MG63 (cell line): ENCODE measurements at places on chromosomes 13 and 19.

DNA sequence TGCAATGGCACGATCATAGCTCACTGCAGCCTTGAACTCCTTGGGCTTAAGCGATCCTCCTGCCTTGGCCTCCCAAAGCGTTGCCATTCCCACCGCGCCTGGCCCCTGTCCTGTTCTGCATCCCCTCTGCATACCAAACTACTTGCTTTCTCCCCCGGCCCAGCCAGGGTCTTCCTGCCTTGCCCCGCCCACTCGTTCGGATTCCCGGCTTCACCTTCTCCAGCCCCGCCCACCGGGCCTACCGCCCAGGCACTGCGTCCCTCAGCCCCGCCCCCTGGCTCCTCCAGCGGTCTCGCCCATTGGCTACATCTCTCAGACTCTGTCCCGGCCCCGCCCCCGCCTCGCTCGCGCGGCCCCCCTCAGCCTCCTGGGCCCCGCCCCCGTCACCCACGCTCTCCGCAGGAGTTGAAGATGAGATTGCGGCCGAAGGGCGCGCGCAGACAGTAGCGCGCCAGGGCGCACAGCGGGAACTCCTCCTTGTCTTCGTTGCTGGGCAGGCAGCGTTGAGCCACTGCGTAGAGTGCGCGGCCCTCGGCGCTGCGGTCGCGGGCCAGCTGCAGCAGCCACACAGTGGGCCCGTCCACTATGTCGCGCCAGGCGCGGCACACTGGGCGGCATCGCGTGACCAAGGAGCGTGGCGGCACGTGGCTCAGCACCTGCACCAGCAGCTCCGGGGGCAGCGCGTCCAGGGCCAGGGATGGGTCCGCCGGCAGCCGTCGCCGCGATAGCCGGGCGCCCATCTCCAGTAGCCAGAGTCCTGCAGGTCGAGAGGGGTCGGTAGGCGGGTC lies 19.0 kb downstream of the MRPS12 start:
- DNase-seq = no peak

DNA sequence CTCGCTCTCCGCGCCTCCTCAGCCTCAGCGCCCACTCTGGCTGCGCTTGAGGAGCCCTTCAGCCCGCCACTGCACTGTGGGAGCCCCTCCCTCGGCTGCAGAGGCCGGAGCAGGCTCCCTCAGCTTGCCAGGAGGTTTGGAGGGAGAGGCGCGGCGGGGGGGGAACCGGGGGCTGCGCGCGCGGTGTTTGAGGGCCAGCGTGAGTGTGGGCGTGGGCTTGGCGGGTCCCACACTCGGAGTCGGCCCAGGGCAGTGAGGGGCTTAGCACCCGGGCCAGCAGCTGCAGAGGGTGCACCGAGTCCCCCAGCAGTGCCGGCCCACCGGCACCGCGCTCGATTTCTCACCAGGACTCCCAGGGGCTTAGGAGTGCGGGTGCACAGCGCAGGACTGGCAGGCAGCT lies 1220.9 kb downstream of the PCDH9 start:
- no peak for DNase-seq

GRCh38 chr13:21065686-21066085 lies 4.3 kb upstream of the LATS2 start:
- DNase-seq = no peak

DNA sequence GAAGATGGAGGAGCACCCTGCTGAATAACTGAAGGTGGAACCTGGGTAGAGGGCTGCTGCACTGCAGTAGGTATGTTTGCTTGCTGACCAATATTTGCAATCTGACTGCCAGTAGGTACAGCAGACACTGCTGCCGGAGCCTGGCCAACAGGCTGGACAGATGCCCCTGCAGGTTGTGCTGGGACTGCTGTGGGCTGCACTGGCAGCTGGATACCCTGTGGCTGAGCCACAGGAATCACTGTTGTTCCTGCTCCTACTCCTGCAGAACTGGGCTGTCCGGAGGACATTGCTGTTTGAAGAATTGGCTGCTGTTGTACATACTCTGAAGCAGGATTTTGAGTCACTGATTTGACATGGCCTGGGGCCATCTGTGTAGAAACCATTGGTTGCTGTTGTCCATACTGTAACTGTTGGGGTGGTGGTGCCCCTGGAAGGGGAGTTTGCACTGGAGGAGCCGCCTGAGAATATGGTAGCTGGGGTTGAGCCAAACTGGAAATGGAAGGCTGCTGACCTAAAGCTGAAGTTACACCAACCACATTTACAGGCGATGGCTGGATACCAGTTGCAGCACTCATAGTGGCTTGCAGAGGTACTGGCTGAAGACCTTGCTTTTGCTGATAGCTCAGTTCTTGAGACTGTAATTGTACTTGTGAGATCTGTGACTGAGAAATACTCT lies 2.2 kb downstream of the TSC22D1 start:
- DNase-seq = peak; percentile 75

DNA sequence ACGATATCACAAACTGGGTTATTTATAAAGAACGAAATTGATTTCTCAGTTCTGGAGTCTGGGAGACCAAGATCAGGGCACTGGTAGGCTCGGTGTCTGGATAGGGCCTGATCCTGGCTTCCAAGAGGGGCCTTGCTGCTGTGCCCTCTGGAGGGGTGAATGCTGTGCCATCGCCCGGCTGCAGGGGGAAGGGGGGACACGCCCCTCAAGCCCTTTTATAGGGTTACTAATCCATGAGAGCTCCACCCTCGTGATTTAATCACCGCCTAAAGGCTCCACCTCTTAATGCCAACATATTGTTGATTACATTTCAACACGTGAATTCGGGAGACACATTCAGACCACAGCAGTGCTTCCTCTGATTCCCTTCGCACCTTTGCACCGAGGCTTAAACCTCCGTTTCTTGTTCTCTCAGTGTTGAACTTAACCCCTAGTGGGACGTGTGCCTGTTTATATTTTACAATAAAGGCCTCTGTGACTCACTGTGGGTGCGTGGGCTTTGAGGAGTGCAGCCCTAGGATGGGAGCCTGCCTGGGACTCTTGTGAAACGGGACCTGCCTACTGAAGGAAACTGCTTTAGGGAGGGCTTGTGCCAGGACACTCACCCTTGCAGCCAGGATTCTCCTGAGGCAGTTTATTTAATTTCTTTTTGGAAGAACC lies 52.4 kb upstream of the SPATA13 start:
- peak; percentile 22 for DNase-seq

DNA sequence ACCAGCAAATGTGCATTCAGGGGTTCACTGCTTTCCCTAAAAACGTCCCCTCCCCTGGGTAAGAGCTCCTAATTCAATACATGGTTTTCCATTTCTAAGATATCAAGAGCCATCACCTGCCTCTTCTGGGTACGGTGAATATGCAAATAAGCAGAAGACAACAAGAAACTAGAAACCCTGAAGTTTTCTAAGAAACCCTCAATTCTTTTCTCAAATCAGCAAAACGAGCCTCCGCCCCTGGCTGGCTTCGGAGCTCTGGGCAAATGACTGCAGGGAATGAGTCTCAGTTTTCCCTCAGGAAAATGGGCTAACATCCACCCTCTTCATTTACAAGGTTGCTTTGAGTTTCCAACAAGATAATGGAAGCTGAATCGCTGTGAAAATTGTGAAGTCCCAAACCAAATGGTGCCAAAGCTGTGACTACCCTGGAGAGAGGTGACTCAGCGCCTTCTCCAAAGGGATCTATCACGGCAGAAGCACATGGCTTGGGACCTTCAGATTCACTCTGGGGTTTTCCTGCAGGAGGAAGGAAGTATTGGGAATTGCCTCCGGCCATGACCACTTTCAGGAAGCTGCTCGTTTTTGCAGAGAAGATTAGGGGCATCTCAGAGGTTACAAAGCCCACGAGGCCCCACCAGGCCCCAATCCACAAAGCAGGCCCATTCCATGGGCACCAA lies 26.6 kb downstream of the KLF2 start:
- peak; percentile 52 for DNase-seq

GRCh38 chr13:84651288-84651687 lies 769.0 kb upstream of the SLITRK1 start:
- DNase-seq = no peak

DNA sequence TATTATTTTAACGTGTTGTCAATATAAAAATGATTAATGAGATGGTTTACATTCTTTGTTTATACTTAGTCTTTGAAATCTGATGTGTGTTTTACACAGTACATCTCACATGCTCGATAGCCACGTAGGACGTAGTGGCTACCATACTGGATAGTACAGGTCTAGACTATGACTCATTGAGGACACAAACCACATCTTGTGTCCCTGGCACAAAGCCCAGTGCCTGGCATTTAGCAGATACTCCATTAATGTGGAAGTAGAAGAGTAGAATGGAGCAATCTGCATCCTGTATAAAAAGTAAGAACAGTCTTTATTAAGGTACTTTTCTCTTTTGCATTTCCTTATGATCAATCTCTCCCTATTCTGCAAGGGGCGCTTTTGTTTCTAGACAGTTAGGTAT lies 49.0 kb upstream of the FRY start:
- peak; percentile 47 for DNase-seq

DNA sequence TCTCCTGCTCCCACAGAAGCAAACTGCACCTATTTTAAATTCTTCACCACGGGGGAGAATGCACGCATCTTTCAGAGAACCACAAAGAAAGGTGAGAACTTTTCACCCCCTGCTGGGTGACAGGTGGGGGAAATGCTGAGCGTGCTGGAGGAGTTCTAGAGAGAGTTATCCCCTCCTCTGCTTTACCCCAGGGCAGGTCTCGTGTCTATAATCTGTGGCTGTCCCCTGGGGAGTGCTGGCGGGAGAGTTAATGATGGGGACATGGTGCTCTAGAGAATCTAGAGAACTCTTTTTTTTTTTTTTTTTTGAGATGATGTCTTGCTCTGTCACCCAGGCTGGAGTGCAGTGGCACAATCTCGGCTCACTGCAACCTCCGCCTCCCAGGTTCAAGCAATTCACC lies 6.8 kb downstream of the CACNG6 start:
- no peak for DNase-seq

DNA sequence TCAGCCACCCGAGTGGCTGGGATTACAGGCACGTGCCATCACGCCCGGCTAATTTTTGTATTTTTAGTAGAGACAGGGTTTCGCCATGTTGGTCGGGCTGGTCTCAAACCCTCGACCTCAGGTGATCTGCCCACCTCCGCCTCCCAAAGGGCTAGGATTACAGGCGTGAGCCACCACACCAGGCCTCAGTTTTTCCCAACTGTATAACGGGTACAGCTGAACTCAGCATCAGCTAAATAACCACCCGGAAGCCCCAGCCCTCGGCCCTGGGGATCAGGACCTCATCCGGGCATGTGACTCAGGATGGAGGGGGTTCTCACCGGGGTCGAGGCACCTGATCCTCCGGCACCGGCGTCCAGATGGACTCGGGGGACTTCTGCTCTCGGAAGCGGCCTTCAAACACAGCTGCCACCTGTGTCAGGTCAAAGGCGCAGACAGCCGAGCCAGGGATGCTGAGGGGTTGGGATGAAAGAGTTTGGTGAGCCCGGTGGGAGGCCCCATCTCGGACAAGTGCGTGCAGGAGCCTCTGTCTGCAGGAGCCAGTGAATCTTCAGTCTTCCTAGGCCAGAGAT lies 8.9 kb downstream of the SEMA6B start:
- DNase-seq = no peak

DNA sequence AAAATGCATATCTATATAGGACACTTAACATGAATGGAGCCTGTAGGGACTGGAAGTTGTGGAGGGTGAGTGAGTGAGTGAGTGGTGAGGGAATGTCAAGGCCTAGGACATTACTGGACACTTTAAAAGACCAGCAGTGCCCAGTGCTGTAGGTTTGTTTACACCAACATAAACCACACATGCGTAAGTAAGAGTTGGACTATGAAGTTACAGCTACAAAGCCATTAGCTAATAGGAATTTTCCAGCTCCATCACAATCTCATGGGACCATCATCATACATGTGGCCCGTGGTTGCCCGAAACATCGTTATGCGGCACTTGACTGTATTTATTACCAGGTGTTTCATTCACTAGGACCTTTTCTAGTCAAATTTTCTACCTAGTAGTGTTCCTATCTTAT lies 49.2 kb downstream of the LATS2 start:
- no peak for DNase-seq

- no peak for DNase-seq
Measured at GRCh38 chr19:1151037-1151724, 22.9 kb downstream of the SBNO2 start.

DNA sequence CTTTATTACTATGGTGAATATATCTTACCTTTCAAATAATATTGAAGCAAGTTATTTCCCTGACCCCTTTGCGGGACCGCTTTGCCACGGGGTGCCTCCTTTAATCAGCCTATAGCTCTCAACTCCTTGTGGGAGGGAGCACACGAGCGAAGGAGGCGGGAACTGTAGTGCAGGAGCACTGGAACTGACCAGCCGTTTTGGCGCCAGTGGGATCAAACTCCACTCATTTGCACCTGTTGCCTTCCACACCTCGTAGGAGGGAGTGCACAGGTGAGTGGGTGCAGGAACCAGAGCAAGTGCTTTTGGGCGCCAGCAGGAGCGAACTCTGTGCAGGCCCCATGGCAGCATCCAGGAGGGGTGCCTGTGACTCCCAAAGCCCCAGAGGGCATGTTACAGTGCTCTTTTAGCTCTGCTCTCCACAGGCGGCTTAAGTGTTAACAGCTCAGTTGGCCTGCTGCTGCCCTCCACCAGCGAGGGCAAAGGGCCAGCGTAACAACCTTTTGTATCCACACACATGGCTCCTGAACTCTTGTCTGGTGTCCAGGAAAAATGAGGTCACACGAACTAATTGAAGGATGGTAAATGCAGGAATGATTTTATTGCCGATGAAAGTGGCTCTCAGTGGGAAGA lies 206.9 kb downstream of the GGACT start:
- DNase-seq = peak; percentile 34

DNA sequence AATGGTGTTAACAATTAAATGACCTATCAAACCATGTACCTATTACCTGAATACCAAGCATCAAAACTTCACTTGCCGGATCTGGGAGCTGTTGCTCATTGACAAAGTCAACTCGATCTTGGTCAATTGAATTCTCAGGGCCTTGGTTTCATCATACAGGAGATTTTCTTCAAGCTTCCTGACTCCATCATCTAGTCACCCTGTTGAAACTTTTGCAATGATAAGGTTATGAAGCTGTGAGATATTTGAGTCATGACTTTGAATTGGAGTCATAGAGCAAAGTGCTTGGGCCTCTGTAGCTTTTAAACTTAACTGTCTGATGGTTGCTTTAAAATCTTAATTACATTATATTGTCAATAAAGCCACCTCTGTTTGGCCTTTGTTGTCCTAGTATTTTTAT lies 260.9 kb downstream of the COG6 start:
- DNase-seq = no peak

DNA sequence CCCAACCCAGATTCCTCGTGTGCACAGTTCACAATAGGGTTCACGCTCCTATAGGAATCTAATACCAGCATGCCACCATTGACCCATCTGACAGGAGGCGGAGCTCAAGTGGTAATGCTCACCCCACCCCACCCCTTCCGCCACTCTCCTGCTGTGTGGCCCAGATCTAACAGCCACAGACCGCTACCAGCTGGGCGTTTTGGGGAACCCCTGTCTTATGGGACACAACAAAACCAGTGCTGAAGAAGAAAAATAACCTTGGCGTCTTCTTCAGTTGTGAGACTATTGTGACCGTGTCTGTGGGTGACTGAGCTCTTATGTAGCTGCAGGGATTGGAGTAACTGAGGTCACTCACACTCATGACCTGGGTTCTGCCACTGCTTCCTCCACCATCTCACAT lies 5.2 kb upstream of the OR10H1 start:
- no peak for DNase-seq

- DNase-seq = no peak
Measured at GRCh38 chr13:105567951-105568525, 967.4 kb downstream of the EFNB2 start.

- no peak for DNase-seq
Measured at GRCh38 chr13:44393391-44393790, 19.8 kb downstream of the SERP2 start.
